D721Med (cell line): ENCODE measurements at places on chromosomes 4 and X.

DNA sequence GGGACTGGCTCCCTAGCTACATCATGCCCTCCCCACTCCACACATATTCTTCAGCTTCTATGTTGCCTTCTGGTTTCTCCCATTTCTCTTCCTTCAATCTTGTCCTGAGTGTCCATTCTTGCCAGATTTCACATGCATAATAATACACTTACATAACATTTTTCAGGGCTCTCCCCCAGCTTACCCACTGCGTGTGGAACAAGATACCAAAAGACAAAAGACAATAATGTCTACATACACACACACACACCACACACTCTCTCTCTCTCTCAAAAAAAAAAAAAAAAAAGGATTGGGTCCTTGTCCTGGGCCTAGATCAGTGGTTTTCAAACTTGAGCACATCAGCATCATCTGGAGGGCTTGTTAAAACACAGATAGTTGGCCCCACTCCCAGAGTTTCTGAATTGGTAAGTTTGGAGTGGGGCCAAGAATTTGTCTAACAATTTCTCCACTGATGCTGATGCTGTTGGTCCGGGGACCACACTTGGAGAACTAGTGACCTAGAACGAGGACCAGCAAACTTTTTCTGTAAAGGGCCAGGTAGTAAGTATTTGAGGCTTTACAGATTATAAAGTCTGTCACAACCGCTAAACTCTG, 6.5 kb upstream of the SMARCA1 start:
- DNase-seq = no peak

GRCh38 chrX:121975671-121976070, 928.3 kb downstream of the GLUD2 start:
- DNase-seq = no peak

DNA sequence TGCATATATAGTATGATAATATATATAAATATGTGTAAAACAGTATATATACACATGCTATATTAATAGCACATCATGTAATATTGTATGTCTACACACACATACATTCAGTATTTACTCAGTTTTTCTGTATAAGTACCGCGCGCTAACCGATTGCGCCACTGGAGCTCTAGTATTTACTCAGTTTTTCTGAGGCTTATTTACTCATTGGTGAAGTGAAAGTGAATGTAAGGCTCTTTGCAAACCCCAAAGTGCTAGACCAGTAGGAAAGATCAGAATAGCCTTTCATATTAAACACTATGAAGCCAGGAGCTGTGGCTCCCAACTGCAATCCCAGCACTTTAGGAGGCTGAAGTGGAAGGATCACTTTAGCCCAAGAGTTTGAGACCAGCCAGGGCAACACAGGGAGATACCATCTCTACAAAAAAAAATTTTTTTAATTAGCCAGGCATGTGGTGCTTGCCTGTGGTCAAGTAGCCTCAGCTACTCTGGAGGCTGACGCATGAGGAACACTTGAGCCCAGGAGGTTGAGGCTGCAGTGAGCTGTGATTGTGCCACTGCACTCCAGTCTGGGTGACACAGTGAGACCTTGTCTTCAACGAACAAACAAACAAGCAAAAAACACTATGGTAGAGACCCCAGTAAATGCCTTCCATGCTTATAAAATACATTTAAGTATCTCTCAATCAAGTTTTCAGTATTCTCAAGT, 125.8 kb downstream of the KIT start:
- DNase-seq = no peak

GRCh38 chr4:165388756-165389155, 9.9 kb downstream of the CPE start:
- no peak for DNase-seq

DNA sequence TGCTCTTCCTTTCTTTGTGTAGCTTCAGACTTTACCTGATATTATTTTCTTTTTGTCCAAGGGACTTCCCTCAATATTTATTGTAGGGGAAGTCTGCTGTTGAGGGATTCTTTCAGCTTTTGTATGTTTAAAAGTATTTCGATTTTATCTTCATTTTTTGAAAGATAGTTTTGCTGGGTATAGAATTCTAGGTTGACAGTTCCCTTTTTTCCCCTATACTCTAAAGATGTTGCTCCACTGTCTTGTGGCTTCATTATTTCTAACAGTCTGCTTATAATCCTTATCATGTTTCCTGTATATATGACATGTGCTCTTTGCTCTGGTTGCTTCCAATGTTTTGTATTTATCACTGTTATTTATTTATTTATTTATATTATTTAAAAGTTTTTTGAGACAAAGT, 57.3 kb downstream of the CYTL1 start:
- DNase-seq = no peak

GRCh38 chr4:143451186-143451585, 62.3 kb upstream of the SMARCA5 start:
- no peak for DNase-seq

DNA sequence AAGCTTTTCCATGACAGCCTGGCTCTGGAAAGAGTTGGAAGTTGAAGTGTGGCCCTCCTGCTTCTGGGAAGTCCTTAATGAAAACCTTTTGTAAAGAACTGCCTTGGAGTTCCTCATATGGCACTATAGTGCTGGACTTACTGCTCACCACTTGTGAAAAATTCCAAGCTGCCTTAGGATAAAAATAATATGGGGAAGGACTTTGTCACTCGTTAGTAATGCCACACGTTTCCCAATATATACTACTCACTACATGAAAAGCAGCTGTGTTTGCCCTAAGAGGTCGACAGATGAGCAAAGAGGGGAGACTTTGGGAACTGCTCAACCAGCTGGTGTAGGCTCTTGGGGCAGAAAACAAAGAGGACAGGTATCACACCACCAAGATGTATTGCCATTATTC, 11.7 kb downstream of the OPHN1 start:
- no peak for DNase-seq

DNA sequence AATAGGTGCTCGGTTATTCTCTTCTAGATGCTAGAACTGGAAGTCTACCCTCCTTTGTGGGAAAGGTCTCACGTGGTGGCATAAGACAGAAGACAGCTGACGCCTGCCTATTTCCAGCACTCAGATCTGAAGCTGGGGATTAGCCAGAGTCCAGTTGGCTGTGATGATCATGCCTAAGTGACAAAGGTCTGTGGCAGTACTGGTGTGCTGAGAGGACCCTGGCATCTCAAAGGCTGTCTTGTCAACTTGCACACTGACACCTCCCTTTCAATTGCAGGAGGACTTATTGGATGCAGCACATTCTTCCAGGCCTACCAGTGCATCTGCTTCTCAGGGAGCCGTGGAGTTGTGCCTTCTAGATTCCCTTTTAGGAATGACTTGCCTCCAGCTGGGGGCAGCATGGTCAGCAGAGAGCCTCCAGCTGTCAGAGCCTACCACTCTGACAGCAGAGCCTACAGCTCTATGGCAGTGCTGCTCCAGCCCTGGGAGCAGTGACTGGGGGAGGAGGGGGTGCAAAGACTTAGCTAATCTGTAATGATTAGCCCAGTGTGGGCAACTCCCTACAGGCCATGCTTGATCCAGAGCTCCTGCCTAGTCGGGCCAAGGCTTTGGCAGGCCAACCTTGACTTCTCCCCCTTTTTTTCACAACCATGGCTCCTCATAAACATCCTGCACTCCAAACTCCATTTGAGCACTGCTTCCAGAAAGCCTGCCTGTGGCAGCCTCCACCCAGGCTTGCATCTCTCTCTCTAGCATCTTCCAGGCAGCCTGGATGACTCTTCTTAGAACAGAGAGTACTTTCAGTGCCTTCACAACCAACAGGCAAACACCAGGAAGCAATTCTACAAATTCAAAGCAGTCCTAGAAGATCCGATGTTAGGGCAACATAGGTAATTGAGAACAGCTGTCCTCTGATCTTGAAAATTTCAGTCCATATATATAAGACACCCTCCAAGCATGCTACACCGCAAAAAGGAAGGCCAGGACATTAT, 13.8 kb upstream of the FGFBP2 start:
- DNase-seq = no peak

DNA sequence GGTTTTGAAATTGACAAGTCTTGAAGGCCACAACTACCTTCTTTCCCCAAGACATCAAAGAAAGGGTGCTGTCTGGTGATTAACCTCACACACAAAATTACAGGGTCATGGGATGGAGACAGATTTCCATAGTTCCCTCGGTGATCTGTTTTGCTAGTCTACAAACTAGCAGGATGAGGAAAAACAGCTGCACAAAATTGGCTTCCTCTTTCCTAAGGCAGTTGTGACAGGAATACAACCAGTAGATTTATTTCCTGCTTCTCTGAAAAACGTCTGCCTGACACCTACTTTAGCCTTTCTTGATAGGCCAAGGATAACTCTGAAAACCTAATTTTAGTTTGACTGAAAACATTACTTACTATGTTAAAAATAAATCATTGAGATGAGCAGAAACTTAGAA, 39.6 kb downstream of the DKK2 start:
- no peak for DNase-seq

DNA sequence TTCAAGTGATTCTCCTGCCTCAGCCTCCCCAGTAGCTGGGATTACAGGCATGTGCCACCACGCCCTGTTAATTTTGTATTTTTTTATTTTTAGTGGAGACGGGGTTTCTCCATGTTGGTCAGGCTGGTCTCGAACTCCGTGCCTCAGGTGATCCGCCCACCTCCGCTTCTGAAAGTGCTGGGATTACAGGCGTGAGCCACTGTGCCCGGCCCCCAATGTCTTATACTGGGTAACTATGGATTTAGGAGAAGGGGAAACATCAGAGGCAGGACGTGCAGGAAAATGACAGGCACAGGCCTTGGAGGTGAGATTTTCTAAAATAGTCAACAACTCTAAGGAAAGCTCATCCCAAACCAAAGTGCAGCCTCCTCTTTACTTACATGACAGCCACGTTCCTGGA, 11.1 kb upstream of the TSPYL2 start:
- no peak for DNase-seq

GRCh38 chr4:58303456-58303855, 1193.3 kb upstream of the IGFBP7 start:
- DNase-seq = no peak

GRCh38 chrX:23805389-23805788, 22.4 kb downstream of the SAT1 start:
- no peak for DNase-seq

DNA sequence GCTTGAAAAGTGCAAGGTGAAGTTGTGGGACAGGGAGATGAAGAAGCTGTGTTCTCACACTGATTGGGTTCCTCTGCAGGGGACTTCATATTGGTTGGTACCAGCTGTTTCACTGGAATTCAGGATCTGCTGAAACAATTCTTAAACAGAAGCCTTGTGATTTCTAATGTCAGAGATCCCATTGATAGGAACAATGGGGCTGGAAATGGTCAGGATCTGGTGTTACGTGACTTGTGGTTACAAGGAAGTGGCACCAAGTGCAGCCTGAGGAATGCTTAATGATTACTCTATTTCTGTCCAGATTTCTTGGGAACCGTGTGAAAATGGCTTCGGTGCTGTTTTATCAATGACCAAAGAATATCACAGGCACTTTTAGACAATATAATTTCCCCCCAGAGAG, 68.1 kb downstream of the MOSPD2 start:
- DNase-seq = no peak

- no peak for DNase-seq
Observed at GRCh38 chrX:107831071-107831730, 5.5 kb downstream of the MID2 start.

GRCh38 chrX:9566150-9566621, 101.3 kb downstream of the TBL1X start:
- no peak for DNase-seq

- DNase-seq = no peak
Observed at GRCh38 chrX:133983974-133984845, 1.2 kb downstream of the GPC3 start.

DNA sequence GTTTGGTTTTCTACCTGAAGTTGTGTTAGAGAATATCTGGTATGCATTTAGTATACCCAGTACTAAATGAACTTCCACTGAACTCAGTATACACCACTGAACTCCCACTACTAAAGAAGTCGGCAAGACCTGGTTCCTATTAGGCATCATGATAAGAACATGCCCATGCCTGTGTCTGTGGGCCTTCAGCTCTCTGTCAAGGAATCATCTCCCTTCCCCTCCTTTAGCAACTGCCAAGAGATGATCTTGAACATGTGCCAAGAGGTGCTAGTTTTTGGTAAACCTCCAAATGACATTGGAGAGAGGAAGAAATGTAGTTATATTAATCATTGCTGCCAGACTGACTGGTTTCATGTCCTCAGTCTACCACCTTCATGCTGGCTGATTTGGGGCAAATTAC, 113.2 kb downstream of the ATP10D start:
- no peak for DNase-seq

DNA sequence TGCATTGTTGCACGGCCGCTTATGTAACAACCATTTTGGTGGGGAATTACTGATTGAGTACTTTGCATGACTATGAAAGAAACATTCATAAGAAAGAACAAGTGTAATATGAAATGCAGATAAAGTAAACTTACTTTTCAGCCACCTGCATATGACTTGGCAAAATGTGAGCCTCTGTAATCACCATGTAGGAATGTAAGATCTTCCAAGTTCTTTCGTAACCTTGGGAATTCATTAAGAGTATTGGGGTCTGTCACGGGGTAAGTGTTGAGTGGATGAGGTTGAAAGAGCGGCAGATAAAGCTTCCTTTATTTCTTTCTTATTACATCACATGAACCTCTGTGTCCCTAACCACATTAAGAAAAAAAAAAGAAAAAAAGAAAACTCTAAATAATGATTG, 348.5 kb upstream of the NR3C2 start:
- no peak for DNase-seq

DNA sequence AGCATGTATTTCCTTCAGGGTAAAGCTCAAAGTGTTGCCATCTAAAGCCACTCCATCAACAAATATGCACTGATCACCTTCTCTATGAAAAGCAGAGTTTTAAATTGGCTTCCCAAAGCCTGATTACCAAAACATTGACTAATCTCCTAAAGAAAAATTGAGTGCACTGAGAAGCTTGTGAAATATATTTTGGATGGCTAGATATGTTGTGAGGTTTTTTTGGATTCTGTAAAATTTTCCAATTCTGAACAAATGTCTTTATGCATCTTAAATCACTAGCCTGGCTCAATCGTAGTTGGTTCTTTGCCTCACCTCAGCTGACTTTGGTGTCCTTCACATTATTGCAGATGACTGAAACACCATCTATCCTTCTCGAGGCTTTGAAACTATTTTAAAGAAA, 14.9 kb upstream of the EXOSC9 start:
- DNase-seq = no peak

- DNase-seq = no peak
Observed at GRCh38 chr4:38109896-38110295, 149.7 kb downstream of the PTTG2 start.
